Activated CD4-positive, alpha-beta memory T cell treated with anti-CD3 and anti-CD28 coated beads for 36 hours (primary cell): ENCODE measurements at places on chromosomes 11 and 22.

GRCh38 chr11:6387811-6388599 lies 2.3 kb upstream of the SMPD1 start:
- DNase-seq: no peak

DNA sequence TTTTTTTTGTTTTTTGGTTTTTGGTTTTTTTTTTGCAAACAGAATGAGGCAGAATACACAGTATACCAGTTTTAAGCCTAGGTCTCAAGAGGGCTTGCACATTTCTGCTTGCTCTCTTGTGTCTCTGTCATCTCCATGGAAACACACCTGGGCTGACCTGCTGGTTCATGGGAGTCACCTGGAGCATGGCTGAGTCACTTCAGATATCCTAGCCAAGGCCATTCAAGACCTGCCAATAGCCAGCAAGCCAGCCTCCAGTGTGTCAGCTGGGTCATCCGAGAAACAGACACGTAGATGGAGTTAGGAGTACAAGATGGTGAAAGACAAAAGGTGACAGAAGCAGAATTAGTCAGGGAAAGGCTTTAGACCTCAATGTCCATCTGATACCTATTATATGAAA lies 124.2 kb upstream of the SEZ6L start:
- no peak for DNase-seq

DNA sequence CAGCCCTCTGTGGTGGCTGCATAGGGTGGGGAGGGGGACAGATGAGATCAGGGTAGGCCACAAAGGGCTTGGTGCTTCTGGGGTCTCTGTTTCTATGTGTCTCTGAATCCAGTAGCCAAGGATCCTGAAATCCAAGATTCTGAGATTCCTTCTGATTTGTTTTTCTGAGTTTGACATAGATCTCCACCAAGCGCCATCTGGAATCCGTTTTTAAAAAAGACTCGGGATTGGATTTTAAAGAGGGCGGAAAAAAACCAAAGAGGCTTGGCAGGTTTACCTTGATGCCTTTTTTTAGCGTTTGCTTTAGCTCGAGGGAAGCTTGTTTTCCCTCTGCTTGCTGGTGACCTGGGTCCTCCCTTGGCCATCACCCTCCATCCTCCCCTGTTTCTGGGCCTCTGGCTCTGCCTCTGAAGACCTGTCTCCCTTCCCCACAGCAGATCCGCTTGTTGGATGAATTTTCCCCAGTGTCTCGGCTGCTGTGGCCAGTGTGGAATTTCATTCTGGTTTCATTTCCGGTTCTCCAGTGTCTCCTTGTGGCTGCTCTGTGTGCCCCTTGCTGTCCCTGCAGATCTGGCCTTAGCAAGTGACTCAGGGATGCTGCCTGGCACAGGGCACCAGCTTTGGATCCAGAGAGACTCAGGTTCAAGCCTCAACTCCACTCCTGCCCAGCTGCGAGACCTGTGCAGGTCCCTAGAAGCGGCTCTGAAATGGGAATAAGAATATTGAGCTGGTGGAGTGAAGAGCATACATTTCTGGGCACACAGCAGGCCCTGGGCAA lies 15.1 kb downstream of the SYNGR1 start:
- DNase-seq: no peak

- DNase-seq: no peak
These were observed 4.0 kb downstream of the RCN1 start for GRCh38 chr11:32094923-32095322.

- no peak for DNase-seq
These were observed 793.5 kb upstream of the CNTN5 start for GRCh38 chr11:98227278-98227677.

DNA sequence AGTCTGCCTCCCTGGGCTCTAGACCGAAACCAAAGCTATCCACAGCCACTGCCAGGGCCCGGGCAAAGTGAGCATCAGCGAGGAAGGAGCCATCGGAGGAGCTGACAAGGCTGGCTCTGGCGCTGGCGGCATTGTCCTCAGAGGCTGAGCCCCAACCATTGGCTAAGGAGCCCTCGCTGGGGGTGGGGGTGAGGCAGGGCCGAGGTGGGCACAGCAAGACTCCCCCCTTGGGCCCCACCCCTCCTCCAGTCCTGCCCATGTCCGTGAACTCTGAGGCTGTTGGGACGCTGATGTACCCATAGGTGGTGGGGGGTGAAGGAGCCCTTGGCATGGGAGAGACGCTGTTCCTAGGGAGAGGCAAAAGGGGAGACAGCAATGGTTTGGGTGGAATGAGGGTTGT lies 11.2 kb downstream of the ROBO4 start:
- no peak for DNase-seq
